Vein endothelial cell (primary cell): ENCODE measurements at places on chromosomes 13 and 19. TPM values are rescaled to one million over a fixed set of nuclear protein-coding genes. Genes with fewer than 3 reads are reported as not detected.

Gene DPF1
- total RNA-seq = 0.48 and 1.6 TPM in 2 replicates

Gene CGB8
- total RNA-seq = not detected in 2 replicates

Gene ZNF468
- 15.7 and 18.3 TPM in 2 replicates for total RNA-seq

Gene PCDH9
- total RNA-seq = 3.3 and 10.7 TPM in 2 replicates

Gene POGLUT2
- total RNA-seq = 14.7 and 15.7 TPM in 2 replicates

Gene GIPR
- under 0.01 TPM in 1 of 2 replicates, not detected in the other for total RNA-seq

Gene ZNF98
- not detected in 2 replicates for total RNA-seq

Gene KLK8
- not detected in 2 replicates for total RNA-seq

Gene HSD17B14
- total RNA-seq = 0.98 and 3.5 TPM in 2 replicates
